CD4-positive, alpha-beta memory T cell (primary cell): ENCODE measurements at places on chromosomes 1 and 21. TPM values are rescaled to one million over a fixed set of nuclear protein-coding genes. Genes with fewer than 3 reads are reported as not detected.

GRCh38 chr1:88979054-88979748 lies 13.2 kb downstream of the KYAT3 start:
- H3K4me3 ChIP-seq, result no peak overlapping the region
- peaks cover 5% of the 10 kb centered on the region for H3K36me3 ChIP-seq
- H3K27ac ChIP-seq, result no peak overlapping the region
- peaks cover 29% of the 10 kb centered on the region for H3K4me1 ChIP-seq
- DNase-seq, result no peak
- H3K27me3 ChIP-seq, result no peaks in the 10 kb centered on the region

DNA sequence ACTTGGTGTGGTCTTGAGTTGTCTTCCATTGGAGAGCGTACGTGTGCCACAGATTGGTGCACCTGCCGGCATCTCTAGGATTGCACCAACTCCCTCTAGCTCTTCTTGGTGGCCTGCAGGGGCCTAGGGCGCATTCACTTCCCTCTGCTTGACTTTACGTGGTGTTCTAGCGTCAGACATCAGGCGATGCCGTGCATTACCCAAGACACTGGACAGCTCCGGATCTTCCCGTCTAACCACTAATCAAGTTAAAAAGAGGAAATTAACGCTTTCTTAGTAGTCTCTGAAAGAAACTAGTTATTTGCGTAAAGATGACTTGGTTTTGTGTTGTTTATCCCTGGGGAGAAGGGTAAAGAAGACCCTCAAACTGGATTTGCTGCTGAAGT lies 510 bp upstream of the IL10RB start:
- no peaks in the 10 kb centered on the region for H3K27me3 ChIP-seq
- peaks cover 5% of the 10 kb centered on the region for H3K36me3 ChIP-seq
- H3K4me3 ChIP-seq, result peak overlapping the region; percentile 54
- peak; percentile 68 for DNase-seq
- peak overlapping the region; percentile 80 for H3K27ac ChIP-seq

DNA sequence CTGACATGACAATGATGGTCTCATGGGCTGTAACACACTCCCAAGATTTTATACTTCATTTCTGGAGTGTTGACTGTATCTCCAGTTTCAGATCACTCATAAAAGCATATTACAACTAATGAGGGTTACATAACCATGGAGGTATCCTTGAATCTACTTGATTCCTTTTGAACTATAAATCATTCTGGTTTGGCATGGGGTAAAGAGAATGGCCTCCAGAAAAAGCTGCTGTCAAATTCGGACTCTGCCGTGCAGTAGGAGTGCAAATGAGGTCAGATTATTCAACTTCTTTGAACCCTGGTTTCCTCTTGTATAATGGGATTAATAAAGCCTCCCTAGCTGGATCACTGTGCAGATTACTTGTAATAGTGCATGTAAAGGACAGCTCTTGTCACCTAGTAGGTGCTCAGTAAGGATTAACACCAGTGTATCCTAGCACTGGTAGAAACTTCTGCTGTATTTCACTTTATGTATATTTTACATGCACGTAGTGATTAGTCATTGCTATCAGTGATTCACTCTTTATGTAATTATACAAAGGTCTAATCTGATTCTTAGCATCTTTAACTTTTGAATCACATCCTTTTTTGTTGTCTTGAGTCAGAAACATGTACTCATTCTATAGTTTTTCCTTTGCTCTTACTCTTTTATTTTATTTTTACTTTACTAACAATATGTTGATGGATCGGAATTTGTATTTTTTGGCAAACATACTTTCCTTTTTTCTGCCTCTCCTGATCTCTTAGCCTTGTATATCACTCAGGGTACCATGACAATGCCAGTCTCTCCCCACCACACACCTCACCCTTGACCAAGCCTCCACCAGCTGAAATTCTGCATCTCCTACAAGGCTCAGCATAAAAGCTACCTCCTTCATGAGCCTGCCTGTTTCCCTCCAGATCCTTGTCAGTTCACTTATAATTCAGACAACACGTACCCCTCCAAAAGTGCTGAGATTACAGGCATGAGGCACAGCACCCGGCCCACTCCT lies 3.2 kb downstream of the LRRC8C start:
- no peak for DNase-seq
- peak overlapping the region; percentile 39 for H3K4me3 ChIP-seq
- peak overlapping the region; percentile 44 for H3K27ac ChIP-seq
- peaks cover 74% of the 10 kb centered on the region for H3K4me1 ChIP-seq
- no peaks in the 10 kb centered on the region for H3K27me3 ChIP-seq

DNA sequence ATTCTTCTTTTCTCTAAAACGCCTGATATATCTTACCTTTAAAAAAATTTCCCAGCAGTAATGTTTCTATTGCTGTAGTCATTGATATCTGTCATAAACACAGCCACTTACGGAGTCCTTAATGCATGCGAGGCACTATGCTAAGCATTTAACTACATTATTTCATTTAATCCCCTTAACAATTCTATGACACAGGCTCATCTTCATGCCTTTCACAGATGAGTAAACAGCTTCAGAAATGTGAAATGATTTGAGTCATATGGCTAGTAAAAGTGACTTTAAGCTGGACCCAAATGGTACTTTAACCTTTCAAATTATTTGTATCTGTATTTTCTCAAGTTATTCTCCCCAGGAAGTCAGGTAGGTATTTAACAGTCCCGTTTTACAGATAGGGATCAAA lies 125.1 kb upstream of the FGGY start:
- H3K27me3 ChIP-seq, result no peaks in the 10 kb centered on the region
- H3K27ac ChIP-seq, result no peak overlapping the region
- H3K4me3 ChIP-seq, result no peak overlapping the region
- no peaks in the 10 kb centered on the region for H3K36me3 ChIP-seq

DNA sequence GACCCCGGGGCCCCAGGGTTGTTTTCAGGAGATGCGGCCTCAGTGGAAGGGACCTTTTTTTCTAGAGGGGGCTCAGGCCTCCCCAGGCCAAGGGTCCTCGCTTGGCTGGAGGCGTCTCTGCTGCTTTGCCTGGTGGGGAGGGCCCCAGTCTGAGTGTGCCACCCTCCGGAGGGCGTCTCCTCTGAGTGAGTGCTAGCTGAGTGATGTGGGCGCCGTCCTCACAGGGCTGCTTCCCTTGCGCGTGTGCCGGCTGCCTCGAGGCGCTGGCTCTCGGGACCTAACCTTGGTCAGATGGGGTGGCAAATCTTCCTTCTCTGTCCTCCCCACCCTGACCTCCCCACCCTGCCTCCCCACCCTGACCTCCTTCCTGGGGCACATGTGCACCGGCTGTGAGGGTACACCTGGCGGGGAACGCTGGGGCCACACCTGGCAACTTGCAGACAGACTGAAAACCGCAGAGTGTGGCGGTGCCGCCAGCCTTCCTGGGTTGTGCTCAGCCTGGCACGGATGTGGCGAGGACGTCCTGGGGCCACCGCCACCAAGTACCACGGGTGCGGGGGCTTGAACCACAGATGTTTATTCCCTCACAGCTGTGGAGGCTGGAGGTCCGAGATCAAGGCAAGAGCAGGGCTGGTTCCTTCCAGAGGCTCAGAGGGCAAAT lies 93.0 kb upstream of the TTC34 start:
- no peaks in the 10 kb centered on the region for H3K36me3 ChIP-seq
- no peak overlapping the region for H3K27ac ChIP-seq
- H3K27me3 ChIP-seq, result no peaks in the 10 kb centered on the region
- DNase-seq, result peak; percentile 37
- no peak overlapping the region for H3K4me3 ChIP-seq

GRCh38 chr1:172494166-172494565 lies 38.8 kb upstream of the SUCO start:
- no peaks in the 10 kb centered on the region for H3K27me3 ChIP-seq
- no peaks in the 10 kb centered on the region for H3K36me3 ChIP-seq
- no peak for DNase-seq
- no peak overlapping the region for H3K27ac ChIP-seq
- no peaks in the 10 kb centered on the region for H3K4me1 ChIP-seq

DNA sequence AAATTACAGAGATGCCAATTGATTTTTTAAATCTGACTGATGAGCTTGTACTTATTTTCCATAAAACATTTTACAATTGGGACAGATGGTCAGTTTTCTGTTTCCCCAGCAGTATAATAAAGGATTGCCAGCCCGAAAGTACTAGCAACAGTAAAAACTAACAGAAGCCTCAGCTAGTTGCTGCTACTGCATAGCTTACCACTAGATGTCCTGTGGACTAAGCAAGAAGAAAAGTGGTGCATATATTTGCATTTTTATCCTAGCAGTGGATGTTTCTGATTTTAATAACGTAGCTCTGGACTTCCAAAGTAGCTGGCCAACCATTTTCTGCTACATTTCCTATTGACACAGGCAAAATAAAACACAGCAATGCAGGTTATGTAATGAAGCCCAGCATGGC lies 241.5 kb downstream of the BARHL2 start:
- no peak for DNase-seq
- no peaks in the 10 kb centered on the region for H3K36me3 ChIP-seq
- no peak overlapping the region for H3K4me3 ChIP-seq
- H3K27ac ChIP-seq, result no peak overlapping the region
- no peaks in the 10 kb centered on the region for H3K4me1 ChIP-seq
- no peaks in the 10 kb centered on the region for H3K27me3 ChIP-seq

- H3K4me3 ChIP-seq, result no peak within 1 kb of the TSS
- H3K36me3 ChIP-seq, result no peaks in the 10 kb centered on the region
- peak; percentile 19 for DNase-seq
- H3K4me1 ChIP-seq, result peaks cover 8% of the 10 kb centered on the region
- peaks cover 22% of the 10 kb centered on the region for H3K27me3 ChIP-seq
These were observed at the start of gene RHBG for GRCh38 chr1:156368889-156369684. RHBG (plus strand) TSS chr1:156369211; CDS start chr1:156369250, 39 bp downstream.

DNA sequence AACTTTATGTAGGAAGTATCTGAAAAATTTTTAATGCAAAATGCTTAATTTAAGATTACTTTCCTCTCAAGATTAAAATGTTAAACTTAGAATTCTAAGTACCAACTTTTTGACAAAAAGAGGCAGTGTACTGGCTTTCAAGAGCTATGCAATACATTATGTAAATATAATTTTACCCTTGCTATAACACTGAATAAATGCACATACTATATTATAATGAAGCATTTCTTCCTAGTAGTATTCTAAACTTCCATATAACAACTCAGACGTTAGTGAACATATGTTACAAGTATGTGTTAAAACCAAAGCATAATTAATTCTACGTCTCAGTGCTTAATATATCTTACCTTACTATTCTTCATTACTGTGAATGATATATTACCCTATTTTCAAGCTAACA lies 58.5 kb downstream of the RGS21 start:
- no peak for DNase-seq
- no peak overlapping the region for H3K27ac ChIP-seq
- no peaks in the 10 kb centered on the region for H3K27me3 ChIP-seq
- no peaks in the 10 kb centered on the region for H3K36me3 ChIP-seq

DNA sequence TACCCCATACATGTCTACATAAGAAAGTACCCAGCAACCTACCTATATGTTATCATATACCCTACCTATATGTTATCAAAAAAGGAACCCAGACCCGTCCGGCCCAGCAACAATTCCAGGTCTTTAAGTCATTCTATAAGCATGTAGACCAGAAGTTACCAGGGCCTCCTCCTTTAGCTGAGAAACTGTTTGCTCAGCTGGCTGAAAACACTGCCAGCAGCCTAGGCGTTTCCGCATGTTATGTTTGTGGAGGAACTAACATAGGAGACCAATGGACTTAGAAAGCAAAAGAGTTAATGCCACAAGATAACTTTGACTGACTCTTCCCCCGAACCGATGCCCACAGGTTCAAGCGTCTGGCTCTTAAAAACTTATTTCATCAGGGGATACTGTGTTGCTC lies 7.1 kb upstream of the ZNF678 start:
- no peaks in the 10 kb centered on the region for H3K27me3 ChIP-seq
- no peak for DNase-seq
- H3K27ac ChIP-seq, result no peak overlapping the region
- H3K36me3 ChIP-seq, result no peaks in the 10 kb centered on the region

DNA sequence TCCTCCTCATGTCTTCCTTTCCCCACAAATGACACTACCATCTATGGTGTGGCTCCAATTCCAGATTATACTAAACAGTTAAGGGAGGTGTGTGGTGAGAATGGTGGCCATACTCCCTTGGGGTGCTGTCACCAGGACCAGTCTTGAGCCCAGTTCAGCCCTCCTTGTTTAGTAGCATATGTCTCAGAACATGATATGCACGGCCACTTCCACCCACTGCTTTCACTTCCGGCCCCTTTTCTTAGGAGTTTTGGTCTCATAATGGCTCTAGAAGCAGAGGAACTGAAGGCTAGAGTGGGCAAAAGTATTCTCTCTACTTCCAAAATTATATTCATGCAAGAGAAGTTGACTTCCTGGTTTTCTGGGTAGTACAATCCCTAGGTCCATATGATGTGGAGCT lies 45.3 kb upstream of the CACNA1E start:
- no peak overlapping the region for H3K4me3 ChIP-seq
- no peak for DNase-seq
- no peaks in the 10 kb centered on the region for H3K4me1 ChIP-seq
- no peaks in the 10 kb centered on the region for H3K36me3 ChIP-seq
- H3K27me3 ChIP-seq, result no peaks in the 10 kb centered on the region
- no peak overlapping the region for H3K27ac ChIP-seq

- H3K27me3 ChIP-seq, result no peaks in the 10 kb centered on the region
- no peak overlapping the region for H3K27ac ChIP-seq
- no peak for DNase-seq
- no peaks in the 10 kb centered on the region for H3K36me3 ChIP-seq
- no peak overlapping the region for H3K4me3 ChIP-seq
These were observed 20.7 kb upstream of the SLC25A33 start for GRCh38 chr1:9518454-9518998.

GRCh38 chr21:16330082-16330907 lies 600.5 kb downstream of the USP25 start:
- H3K4me1 ChIP-seq, result no peaks in the 10 kb centered on the region
- no peak overlapping the region for H3K27ac ChIP-seq
- H3K4me3 ChIP-seq, result no peak overlapping the region
- no peaks in the 10 kb centered on the region for H3K36me3 ChIP-seq

DNA sequence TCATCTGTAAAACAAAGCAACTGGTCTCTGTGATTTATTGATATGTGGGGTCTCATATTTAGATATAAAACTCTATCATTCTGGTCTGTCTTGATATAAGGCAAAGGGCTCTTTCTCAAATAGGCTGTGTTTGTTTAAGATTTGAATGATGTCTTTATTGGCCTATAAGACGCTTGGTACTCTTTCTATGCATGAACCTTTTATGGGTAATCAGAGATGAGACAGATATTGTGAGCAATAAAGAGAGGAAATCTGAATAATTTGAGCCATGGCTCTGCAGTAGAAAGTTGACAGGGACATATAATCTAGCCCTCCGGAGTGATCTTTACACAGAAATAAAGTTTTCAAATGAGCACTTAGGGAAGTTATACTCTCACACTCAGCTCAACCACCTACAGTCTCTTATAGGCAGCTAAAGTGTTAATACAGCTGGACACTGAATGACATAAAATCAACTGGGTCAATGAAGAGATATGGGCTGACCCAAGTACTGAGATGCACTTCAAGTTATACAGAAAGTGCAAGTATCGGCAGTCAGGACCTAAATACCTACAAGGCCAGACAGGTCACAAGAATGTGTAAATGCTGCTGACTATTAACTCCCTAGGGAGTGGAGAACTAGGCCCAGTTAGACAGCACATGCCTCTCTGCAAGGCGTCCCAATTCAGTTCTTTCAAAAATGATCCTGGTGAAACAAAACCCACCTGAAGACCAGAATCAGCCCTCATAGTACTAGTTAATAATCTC lies 111.0 kb downstream of the PTPN14 start:
- H3K27ac ChIP-seq, result no peak overlapping the region
- no peaks in the 10 kb centered on the region for H3K36me3 ChIP-seq
- DNase-seq, result no peak
- peaks cover 24% of the 10 kb centered on the region for H3K4me1 ChIP-seq
- no peaks in the 10 kb centered on the region for H3K27me3 ChIP-seq

Gene SPRR1A
- not detected for total RNA-seq

Gene NASP
- 93.9 TPM for total RNA-seq

Gene PRDM2
- 113 TPM for total RNA-seq
